ENCODE measurements at places on chromosomes 13 and 19. TPM values are rescaled to one million over a fixed set of nuclear protein-coding genes. Genes with fewer than 3 reads are reported as not detected.

The SULT2A1 gene
- total RNA-seq: 0.21 TPM

GRCh38 chr19:53076984-53077383 is 26.2 kb downstream of the ZNF160 start:
- no peak for DNase-seq

GRCh38 chr13:85303630-85304029 is 495.6 kb downstream of the SLITRK6 start:
- DNase-seq: no peak

GRCh38 chr13:83882606-83882959 is 309 bp upstream of the SLITRK1 start:
- DNase-seq: no peak

DNA sequence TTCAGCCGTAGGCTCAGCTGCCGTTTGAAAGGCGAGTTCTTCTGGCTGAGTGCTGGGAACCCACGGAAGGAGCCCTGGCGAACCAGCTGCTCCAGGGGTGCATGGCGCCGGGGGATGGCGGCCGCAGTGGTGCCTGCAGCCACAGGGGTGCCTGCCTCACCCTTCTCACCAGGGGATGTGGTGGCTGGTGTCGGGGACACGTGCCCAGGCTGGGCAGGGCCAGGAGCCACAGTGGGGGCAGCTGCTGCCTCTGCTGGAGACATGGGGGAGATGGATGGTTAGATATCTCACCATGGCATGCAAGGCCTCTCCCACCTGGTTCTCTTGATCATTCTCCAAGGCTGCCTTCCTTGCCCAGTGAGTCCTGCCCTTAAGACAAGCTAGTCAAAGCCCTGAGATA is 17.1 kb downstream of the NUMBL start:
- DNase-seq: no peak

- no peak for DNase-seq
These were observed 314.6 kb downstream of the LIG4 start for GRCh38 chr13:107900775-107901174.

GRCh38 chr13:101231751-101232428 is 184.4 kb downstream of the NALCN start:
- no peak for DNase-seq

GRCh38 chr19:38769635-38770211 is 3.6 kb downstream of the LGALS7 start:
- DNase-seq: no peak

GRCh38 chr19:2046046-2046907 is 4.8 kb downstream of the MKNK2 start:
- no peak for DNase-seq

GRCh38 chr13:90553159-90553558 is 794.3 kb upstream of the MIR17HG start:
- no peak for DNase-seq
